Lower leg skin (tissue), 4 donors: ENCODE measurements at places on chromosomes 11 and 22. TPM values are rescaled to one million over a fixed set of nuclear protein-coding genes. Genes with fewer than 3 reads are reported as not detected.

ALDH3B1 gene
- 6.7 TPM for total RNA-seq

OR10A2 gene
- total RNA-seq = not detected

RIBC2 gene
- 2.3 TPM for total RNA-seq

APOA1 gene
- 1.6 TPM for total RNA-seq

UPK3A gene
- total RNA-seq = 0.49 TPM

RIN1 gene
- total RNA-seq = 50.8 TPM

IFTAP gene
- total RNA-seq = 12.4 TPM

DGCR6L gene
- total RNA-seq = 56.2 TPM

SLC37A2 gene
- total RNA-seq = 259 TPM

DNA sequence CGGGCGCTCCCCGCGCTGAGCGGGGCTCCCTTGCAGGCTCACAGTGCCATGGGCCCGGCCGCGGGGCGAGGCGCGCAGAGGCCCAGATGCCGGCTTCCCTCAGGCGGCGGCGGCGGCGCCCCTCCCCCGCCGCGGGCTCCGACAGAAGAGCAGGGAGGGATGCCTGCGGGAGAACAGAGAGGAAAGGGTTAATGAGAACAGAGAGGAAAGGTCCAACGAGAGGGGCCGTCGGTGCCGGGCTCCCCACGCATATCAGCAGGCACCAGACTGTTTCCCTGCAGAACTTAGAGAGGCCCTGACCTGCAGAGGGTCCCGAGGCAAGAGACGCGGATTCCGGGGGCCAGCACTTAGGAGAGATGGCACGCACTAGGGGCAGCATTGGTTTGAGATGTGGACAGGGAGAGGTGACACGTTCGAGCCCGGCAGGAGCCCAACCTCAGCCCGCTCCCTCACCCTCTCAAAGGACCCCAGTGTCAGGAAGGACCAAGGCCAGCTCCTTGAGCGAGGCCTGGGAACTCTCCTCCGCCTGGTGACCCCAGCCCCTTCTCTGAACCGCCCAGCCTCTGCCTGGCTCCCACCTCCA is 9.1 kb downstream of the NRXN2 start:
- no peak for DNase-seq

GRCh38 chr11:131063638-131064037 is 147.4 kb upstream of the SNX19 start:
- DNase-seq = no peak

- DNase-seq = no peak
Observed at GRCh38 chr22:25779890-25780289, 37.9 kb downstream of the MYO18B start.

GRCh38 chr11:128859563-128860441 is 7.3 kb downstream of the KCNJ1 start:
- peak; percentile 31 for DNase-seq

- no peak for DNase-seq
Observed at GRCh38 chr11:79363256-79363655, 77.6 kb downstream of the TENM4 start.

GRCh38 chr11:66912361-66912760 is 45.8 kb downstream of the PC start:
- no peak for DNase-seq

GRCh38 chr11:116793772-116794097 is 2.1 kb upstream of the APOA5 start:
- DNase-seq = no peak

DNA sequence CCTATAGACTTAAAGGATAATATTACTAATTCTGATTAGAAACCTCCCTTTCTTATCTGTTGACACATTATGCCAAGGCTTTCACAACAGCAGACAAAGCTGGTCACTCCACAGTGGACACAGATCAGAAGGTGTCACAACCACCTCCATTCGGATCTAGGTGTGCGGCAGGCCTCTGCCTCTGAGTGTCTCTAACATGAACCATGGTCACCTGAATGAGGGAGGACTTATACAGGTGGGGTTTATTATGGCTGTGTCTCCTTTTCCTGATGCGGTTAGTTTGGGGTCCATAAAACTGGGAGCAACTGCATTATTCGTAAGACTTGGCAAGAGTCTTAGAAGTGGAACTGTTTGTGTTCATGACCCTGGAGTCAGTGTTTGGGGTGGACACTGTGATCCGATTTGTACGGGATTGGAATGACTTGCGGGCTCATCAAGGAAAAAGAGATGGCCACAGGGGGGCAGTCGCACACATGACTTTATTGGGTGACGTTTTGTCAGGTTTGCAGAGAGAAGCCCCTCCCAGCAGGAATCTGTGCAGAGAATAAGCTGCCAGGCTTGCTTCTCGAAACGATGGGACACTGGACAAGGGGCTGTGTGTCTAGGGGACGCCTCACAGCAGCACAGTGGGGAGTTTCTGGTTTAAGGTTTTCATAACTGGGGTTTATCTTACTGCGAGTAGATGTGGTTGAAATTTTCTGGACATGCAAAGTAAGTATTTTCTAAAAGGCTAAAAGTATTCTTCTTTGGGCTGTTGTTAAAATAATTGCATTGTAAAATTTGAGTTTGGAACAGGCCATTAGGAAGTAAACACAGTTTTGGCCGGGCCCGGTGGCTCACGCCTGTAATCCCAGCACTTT is 90.6 kb downstream of the GAB4 start:
- DNase-seq = peak; percentile 40

GRCh38 chr11:29321293-29322132 is 695.3 kb downstream of the KCNA4 start:
- DNase-seq = no peak

DNA sequence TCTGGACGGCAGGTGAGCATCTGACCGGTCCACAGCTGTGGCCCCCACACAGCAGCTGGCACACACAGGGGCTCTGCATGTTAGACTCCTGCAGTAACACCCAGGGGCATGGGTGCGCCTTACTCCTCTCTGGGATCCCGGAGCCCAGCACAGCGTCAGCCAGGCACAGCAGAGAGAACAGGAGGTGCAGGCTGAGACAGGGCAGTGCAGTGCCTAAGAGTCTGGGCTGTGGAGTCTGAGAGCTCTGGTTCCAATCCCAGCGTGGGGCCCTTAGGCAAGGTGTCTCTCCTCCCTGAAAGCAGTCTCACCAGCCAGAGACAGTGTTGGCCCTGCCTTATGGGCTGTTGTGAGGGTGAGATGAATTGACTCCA is 2.3 kb downstream of the NUDT8 start:
- no peak for DNase-seq

- no peak for DNase-seq
Observed at GRCh38 chr11:87180742-87181141, 143.0 kb downstream of the TMEM135 start.

- DNase-seq = no peak
Observed at GRCh38 chr22:40768206-40768605, 50.9 kb downstream of the SLC25A17 start.

DNA sequence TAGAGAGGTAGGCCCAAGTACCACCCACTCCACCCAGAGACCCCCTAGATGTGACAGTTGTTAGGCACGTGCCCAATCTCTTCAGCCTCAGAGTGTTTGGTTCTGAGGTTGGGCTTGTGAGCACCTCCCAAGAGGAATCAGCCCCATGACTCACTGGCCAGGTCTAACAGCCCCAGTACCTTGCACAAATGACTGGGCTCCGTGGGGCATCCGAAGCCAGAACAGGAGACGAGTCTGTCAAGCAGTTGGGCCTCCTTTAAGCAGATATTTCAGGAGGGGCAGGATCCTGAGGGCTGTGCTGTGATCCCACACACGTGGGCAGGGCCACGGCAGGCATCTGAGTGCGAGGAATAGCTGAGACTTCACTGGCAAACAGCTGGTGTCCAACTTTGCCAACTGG is 29.1 kb upstream of the FGF19 start:
- no peak for DNase-seq

DNA sequence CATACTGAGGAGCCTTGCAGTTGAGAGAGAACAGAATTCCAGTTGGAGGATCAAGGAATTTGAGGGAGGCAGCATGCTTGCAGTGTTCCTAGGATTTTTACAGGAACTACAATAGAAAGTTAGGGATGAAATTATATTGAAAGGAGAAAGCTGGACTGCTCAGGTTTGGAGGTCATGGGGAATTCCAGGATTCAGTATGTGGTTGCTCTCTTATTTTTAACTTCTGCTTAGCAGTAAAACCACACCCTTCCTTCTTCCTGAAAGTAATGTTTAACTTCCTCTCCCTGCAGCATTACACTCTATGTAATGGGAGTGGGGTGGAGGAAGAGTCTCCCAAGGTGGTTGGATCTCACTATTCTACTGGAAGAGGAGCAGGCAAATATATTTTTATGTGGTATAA is 31.3 kb downstream of the CTNND1 start:
- DNase-seq = no peak
